ENCODE measurements at places on chromosomes 3 and 15. TPM values are rescaled to one million over a fixed set of nuclear protein-coding genes. Genes with fewer than 3 reads are reported as not detected.

DNA sequence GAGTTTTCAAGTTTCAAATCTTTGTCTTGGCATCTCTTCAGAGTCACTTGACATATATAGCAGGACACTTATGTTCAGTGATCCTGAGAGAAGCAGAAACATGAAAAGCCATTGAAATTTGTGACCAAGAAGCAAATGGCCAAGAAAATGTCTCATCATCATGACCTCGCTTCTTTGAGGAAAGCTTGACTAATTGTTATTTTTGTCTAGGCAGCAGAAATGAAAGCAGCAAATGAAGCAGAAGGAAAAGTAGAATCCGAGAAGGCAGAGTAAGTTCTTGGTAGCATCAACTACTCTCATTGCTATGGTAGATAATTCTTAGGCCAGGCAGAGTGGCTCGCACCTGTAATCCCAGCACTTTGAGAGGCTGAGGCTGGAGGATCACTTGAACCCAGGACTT is 127.7 kb upstream of the CHRM5 start:
- no peak for DNase-seq

The ANKUB1 gene
- total RNA-seq: 0.81 TPM

DNA sequence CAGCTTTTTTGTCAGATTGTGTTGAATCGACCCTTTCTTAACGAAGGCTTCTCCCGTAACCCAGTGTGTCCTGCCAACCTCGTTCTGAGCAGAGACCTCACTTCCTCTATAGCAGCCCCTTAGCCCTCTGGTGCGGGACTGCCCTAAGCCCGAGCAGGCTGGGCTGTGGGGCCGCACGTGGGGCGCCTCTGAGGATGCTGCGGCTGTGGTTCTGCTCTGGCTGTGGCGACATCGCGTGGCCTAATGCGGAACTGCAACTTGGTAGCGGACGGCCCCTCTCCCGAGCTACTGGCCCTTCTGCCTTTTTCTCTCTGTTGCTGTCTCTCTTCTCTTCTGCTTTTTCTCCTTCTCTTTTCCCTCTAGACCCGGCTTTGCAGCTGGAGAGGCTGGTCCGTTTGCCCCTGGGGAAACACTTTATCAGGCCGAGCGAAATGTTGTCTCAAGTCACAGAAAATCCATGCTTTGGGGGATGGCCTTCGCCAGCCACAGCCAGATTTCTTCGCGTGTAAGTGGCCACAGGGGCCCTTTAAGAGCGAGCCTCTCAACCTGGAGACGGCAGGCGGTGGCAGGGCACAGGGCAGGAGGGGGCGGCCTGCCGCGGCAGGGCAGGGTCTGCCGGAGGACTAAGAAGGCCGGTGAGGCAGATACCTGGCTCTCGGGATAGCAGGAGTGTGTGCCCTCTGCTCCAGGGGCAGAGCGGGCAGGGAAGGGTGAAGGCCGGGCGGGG is 19.4 kb upstream of the KIF23 start:
- DNase-seq: peak; percentile 21

DNA sequence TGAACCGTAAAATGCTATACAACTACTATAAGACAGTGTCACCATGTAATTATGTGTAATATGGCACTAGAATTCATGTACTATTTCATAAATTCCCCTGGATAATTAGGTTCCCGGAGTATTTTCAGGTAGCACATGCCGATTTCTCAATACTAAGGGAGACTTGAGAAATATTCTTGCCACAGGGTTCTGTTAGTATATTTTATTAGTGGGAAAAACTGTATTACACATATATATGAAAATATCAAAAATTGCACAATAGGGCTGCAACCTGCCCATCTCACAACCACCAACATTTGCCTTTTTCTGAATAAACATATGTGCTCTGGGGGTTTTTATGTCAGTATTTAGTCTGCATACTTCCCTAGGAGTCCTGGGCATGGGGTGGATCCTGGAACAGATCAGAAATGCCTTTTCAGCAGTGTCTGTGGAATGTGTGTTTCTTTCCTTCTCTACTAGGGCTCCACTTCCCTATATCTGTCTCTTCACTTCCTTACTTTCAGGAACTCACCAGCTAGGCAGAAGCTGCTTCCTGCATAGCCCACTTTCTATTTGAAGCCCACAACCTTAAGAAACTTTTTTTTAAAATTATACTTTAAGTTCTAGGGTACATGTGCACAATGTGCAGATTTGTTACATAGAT is 87.5 kb downstream of the RPL39L start:
- DNase-seq: no peak

- no peak for DNase-seq
Observed at GRCh38 chr3:196150481-196150880, 60.7 kb downstream of the ZDHHC19 start.

DNA sequence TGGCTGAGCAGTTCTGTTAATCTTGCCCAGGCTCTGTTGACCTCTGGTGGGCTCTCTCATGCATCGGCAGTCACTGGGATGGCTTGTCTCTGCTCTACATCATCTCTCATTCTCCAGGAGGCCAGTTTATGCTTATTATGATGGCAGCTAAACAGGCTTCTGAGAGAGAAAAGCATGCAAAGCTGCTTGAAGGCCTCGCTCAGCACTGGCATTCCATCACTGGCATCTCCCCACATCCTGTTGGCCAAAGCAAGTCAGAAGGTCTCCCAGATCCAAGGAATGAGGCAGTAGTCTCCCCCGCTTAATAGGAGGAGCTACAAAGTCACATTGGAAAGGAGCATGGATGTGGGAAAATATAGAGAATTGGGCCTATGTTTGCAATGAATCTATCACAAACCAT is 212.6 kb downstream of the ZNF621 start:
- no peak for DNase-seq

- DNase-seq: no peak
Observed at GRCh38 chr15:56765251-56765650, 31.9 kb upstream of the ZNF280D start.

The AHSG gene
- not detected for total RNA-seq

The SLC12A1 gene
- total RNA-seq: 0.68 TPM

GRCh38 chr3:59733041-59733809 is 683.4 kb upstream of the CFAP20DC start:
- no peak for DNase-seq

- no peak for DNase-seq
Observed at GRCh38 chr15:57647071-57647790, 55.5 kb downstream of the MYZAP start.

The ARHGEF26 gene
- total RNA-seq: 96.4 TPM

- no peak for DNase-seq
Observed at GRCh38 chr3:192802957-192803899, 75.9 kb upstream of the FGF12 start.

- peak; percentile 69 for DNase-seq
Observed at GRCh38 chr15:60397772-60398445, at the start of gene ANXA2. Gene ANXA2, minus strand, starts transcription at chr15:60397986. Its CDS starts 11,911 bp downstream, at chr15:60386075.

The HRG gene
- not detected for total RNA-seq

DNA sequence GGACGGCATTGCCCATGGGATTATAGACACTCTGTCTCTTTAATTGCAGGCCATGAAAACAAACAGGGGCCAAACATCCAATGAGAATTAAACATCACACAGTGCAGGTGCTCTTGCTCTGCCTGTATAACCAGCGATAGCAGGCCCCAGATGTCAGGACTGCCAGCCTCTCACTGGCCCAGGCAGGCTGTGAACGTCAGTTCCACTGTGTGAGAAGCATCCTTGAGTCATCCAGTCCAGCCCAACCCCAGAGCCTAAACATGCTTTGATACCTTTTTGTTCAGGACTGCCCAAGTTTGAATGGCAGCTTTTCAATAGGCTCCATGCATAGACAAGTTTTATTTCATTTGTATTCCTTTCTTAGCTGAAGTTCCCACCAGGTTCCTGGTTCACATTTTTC is 189.8 kb downstream of the SLCO3A1 start:
- no peak for DNase-seq

The MELTF gene
- total RNA-seq: 8.7 TPM

- no peak for DNase-seq
Observed at GRCh38 chr3:77726517-77726916, 686.6 kb downstream of the ROBO2 start.

GRCh38 chr3:145854499-145854898 is 306.5 kb downstream of the PLOD2 start:
- DNase-seq: no peak

The PROS1 gene
- 180 TPM for total RNA-seq

The CCRL2 gene
- 0.41 TPM for total RNA-seq

DNA sequence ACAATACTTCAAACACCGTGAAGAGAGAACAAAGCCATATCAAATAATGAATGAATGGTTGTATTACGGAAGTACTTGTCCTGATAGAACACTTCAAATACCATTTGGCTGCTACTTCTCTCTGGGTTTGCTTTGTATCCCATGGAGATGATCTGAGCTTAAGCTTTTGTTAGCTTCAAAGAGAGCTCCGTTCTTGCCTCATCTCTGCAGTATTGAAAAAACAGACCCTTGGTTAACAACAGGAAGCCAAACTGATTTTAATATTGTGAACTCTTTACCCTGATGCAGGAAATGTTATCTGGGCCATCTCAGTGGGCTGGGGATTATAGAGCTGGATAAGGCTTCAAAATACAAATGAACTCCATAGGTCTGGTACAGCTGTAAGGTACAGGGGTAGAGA is 101.0 kb downstream of the CHL1 start:
- DNase-seq: no peak

The P2RY14 gene
- total RNA-seq: 4.3 TPM

DNA sequence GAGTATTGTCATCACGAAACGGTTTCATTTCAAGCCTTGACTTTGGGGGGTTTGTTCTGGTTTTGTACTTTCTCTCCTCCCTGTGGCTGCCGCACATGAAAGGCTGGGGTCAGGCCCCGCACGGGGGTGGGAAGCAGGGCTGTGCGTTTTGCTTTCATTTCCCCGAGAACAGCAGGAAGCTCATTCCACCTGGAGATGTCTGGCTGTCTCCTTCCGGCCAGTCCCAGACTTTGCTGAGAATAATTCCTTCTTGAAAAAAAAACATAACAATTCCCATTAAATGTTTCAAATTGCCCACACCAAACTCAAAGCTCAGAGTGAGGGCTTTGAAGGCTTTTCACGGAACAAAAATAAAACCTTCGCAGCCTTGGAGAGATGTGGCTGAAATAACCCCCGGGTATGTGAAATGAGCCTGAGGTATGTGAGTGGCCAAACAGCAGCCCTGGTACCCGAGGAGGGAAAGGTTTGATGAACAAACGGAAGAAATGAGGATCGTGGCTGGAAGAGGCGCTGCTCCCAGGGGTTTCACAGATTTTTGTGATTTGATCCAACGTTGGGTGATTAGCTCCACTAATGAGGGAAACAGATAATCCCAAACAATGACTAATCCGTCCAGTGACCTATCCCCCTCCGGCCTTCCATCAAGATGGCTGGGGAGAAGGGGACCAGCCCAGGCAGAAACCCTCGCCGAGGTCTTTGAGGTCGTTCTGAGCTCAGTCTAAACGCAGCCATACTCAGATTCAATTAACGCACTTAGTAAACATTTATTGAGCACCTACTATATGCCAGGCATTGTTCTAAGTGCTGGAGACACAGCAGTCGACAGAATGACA is 126.9 kb upstream of the MEF2A start:
- no peak for DNase-seq

DNA sequence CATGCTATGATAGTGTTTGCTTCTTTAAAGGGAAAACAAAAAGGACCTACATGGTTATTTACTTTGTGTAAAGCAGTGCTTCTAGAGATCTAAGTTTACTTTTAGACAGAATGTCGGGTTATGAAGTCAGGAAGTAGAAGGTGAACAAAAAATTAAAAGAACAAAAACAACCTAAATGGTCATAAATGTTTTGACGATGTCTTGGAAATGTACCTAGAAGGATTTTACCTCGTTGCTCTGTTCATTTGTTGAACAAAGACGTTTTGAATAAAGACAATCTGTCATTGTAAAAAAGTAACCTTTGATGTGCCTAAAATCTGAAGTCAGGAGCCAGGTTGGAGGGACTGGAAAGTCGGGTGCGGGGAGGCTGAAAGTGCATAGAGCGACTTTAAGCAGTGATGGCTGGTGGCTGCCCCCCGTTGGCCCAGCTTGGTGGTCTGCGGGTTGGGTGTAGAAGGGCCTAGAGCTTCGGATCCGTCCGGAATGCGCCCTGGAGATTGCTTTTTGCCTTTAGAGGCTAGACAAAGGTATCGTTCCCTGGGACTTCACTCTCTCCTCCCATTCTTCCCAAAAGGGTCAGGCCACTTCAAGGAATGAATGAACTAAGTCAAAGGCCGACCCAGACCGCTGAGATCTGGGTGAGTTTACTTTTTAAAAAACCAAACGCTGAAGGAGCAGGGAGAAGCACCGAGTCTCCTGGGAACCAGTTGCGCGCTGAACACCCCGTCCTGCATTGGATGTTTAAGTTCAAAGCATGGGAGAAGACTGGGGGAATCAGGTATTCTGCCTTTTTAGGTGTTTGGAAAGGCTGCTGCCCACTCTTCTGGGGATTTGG is 2.1 kb downstream of the SOX14 start:
- no peak for DNase-seq

DNA sequence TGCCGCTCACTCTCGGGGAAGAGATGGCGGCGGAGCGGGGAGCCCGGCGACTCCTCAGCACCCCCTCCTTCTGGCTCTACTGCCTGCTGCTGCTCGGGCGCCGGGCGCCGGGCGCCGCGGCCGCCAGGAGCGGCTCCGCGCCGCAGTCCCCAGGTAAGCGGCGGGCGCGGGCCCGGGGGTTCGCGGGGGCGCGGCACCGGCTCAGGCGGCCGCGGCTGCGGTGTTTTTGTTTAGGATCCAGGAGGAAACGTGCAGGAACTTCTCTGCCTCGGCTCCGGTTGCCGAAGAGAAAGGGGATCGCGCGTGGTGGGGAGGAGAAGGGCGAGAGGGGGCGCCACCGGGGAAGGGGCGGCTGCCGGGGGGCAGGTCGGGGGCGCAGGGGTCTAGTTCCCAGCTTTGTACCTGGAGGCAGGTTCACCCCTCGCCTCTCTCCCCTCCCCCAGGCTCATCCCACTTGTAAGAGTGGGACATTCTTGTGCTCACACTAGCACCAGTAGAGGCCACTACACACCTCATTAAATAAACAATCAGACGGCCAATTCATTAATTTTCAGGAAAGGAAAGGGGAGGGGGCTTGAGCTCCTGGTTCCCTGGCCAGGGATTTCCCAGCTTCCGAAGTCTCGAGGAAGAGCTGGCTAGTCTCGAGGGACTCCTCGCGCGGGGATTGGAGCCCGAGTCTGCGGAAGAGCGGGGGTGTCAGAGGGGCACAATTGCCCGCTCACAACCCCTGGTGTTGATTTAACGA is 562 bp downstream of the NEO1 start:
- no peak for DNase-seq

DNA sequence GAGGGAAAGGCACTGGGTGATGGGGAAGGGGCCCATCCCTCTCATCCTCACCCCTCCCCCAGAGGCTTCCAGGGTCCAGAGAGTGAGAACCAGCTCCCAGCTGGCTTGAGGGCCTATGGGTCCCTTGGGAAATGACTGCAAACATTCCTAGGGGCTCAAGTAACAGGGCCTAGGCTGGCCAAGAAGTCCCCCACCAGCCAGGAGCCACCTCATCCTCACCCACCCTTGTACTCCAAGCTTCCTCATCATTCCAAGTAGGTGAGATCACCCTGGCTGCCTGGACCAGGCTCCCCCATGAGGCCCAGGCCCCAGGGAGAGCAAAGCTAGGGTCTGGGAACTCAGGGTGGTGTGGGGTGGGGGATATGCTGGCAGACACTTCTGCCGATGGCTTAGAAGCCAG is 14.8 kb downstream of the LOXL1 start:
- peak; percentile 72 for DNase-seq

DNA sequence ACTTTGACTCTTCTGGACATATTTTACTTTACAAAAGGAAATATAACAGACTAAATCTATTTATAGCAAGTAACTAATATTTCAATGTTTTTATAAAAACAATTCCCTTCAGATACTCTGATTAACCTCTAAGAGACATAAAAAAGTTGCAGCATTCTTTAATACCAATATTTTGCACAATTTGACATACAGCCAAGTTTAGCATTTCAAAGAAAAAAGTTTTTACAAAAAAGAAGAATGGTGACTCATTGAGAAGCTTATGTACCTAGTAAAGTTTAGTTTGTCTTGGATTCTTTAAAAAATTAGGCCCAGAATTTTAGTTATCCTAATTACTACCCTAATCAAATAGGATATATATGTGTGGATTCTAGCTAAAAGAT is 17.6 kb downstream of the DAZL start:
- no peak for DNase-seq

All from thoracic aorta (tissue), 2 donors.